Activated CD4-positive, alpha-beta T cell treated with anti-CD3 and anti-CD28 coated beads for 36 hours (primary cell): ENCODE measurements at places on chromosomes 1 and 21. TPM values are rescaled to one million over a fixed set of nuclear protein-coding genes. Genes with fewer than 3 reads are reported as not detected.
A peak's percentile ranks its signal among the peaks of the same experiment; 100 is the strongest.

DNA sequence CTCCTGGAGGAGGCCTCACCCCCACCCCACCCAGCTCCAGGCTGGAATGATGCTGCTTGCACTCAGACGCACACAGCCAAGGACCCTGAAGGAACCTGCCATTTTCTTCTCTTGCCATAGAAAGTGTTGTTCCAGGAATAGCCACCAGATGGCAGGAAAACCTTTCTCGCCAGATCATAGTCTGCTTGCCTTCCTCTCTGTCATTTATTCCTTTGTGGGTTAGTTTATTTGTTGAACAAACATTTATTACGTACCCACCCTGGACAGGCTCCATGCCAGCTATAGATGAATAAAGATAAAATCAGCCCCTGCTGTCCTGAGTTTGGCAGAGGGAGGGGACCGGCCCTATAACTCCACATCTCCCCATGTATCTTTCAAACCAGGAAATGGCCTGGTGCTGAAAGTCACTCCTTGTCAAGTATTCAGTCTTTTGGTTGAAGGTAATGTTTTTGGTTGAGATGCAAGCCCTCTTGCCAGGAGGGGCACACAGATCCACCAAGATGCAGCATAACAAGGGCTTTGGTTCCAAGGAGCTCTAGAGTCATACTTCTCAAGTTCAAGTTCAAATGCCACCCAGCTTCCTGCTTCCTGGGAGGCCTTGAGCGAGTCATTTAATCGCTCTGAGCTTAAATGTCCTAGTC lies 7.0 kb upstream of the KCNC4 start:
- peak; percentile 82 for DNase-seq
- peaks cover 15% of the 10 kb centered on the region for H3K4me1 ChIP-seq
- no peaks in the 10 kb centered on the region for H3K36me3 ChIP-seq
- peak overlapping the region; percentile 79 for H3K27ac ChIP-seq
- no peaks in the 10 kb centered on the region for H3K27me3 ChIP-seq

- H3K4me3 ChIP-seq, result no peak overlapping the region
- no peaks in the 10 kb centered on the region for H3K27me3 ChIP-seq
- no peak for DNase-seq
- peaks cover 27% of the 10 kb centered on the region for H3K36me3 ChIP-seq
These were observed 48.6 kb upstream of the GPR52 start for GRCh38 chr1:174399211-174399610.

DNA sequence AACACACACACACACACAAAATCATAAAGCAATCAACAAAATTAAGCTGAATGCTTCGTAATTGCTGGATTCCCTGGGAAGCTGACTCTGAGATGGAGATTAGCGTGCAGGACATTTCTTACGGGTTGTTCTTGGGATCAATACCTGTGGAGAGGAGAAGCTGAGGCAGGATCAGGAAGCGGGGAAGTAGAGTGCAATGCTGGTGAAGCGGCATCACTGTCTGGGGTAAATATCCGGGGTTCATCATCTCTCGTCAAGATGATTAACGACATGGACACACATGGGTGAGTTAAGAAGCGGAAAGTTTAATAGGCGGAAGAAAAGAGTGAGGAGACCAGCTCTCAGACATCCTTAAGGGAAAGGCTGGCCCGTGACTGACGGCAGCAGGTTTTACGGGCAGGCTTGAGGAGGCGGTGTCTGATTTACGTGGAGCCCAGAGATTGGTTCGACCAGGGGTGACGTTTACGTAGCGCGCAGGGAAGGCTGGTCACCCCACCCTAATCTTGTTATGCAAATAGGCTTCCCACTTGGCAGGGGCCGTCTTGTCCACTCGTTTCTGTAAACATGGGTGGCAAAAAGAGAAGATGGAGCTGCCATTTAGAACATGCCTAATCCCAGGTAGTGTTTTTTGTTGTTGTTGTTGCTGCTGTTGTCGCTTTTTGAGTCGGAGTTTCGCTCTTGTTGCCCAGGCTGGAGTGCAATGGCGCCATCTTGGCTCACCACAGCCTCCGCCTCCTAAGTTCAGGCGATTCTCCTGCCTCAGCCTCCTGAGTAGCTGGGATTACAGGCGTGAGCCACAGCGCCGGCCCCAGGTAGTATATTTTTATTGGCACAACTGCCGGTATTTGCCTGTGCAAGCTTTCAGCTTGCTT lies 135.6 kb upstream of the KCNJ15 start:
- no peak overlapping the region for H3K4me3 ChIP-seq
- DNase-seq, result no peak
- H3K27me3 ChIP-seq, result peaks cover 6% of the 10 kb centered on the region

Gene NTRK1
- 4.4 TPM for total RNA-seq

DNA sequence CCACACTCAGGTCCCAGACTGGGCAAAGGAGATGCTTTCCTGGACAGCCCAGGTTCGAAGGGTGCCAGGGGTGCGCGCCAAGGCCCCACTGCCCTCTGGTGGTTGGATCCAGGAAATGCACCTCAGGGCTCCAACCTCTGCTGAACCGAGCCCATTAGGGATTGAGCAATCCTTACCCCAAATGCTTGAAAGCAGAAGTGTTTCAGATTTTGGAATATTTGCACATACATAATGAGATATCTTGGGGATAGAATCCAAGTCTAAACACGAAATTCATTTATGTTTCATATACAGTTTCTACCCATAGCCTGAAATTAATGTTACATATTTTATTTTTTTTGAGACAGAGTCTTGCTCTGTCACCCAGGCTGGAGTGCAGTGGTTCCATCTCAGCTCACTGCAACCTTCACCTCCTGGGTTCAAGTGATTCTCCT lies 57.4 kb downstream of the SLC9A1 start:
- peaks cover 9% of the 10 kb centered on the region for H3K4me1 ChIP-seq
- peak; percentile 87 for DNase-seq
- H3K27me3 ChIP-seq, result no peaks in the 10 kb centered on the region
- no peak overlapping the region for H3K4me3 ChIP-seq

DNA sequence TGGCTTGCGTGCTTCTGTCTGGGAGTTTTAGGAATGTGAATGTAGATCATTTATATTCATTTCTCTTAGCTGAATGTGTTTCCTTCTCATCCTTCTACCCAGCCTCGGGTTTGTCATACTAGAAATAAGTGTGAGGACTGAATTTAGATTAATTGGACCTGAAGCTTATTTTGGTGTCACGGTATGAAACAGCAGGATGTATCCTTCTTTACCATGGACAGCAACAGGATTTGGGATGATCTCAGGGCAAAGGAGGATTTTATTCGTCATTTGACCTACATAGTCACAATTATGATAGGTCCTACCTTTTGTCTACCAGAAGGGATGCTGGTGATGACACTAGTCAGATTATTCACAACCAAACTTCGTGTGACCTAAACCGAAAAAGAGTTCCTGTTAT lies 127.4 kb downstream of the FMN2 start:
- no peak overlapping the region for H3K27ac ChIP-seq
- no peak overlapping the region for H3K4me3 ChIP-seq
- no peaks in the 10 kb centered on the region for H3K27me3 ChIP-seq
- DNase-seq, result no peak
- no peaks in the 10 kb centered on the region for H3K36me3 ChIP-seq

DNA sequence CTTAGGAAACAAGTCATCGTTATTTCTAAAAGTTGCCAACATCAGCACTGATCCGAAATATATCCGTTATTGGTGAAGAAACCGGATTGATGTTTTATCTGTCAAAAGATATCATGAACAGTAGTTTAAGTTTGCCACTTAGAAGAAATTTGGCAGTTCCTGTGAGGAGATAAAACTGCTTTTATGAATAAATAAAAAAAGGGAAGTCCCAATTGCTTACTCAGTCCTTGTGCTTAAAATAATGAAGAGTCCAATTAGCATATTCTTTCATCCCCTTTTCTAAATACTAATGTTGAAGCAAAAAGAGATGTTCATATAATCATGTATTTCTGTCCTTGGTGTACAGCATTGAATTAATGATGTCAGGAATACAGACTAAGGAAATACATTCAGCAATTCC lies 164.6 kb downstream of the NCAM2 start:
- H3K36me3 ChIP-seq, result no peaks in the 10 kb centered on the region
- H3K27ac ChIP-seq, result no peak overlapping the region
- no peak overlapping the region for H3K4me3 ChIP-seq
- no peak for DNase-seq
- H3K4me1 ChIP-seq, result no peaks in the 10 kb centered on the region
- no peaks in the 10 kb centered on the region for H3K27me3 ChIP-seq

- no peak overlapping the region for H3K4me3 ChIP-seq
- H3K27me3 ChIP-seq, result no peaks in the 10 kb centered on the region
- peaks cover 4% of the 10 kb centered on the region for H3K36me3 ChIP-seq
These were observed 120.0 kb downstream of the TGFBR3 start for GRCh38 chr1:91765880-91766443.

DNA sequence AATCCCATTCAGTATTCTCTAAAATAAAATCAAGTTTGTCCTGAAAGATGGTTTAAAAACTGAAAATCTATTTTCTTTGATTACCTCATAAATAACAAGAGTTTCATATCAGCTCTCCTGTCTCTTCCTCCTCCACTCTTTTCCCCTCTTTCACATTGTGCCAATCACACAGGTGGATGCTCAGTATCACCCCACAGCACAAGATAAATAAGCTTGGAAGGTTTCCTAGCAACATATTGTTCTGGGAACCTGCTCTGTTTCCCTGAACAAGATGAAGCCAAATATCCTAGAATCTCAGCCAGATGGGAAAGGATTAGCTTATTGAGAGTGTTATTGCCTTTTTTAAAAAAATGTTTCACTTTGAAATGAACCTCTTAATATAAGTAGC lies 45.7 kb upstream of the CACYBP start:
- H3K4me1 ChIP-seq, result peaks cover 35% of the 10 kb centered on the region
- peaks cover 2% of the 10 kb centered on the region for H3K36me3 ChIP-seq
- no peak overlapping the region for H3K27ac ChIP-seq

GRCh38 chr1:215824245-215824644 lies 257.1 kb downstream of the KCTD3 start:
- no peak for DNase-seq
- no peak overlapping the region for H3K4me3 ChIP-seq

Gene NSL1
- 40.9 TPM for total RNA-seq

Gene ADORA3
- not detected for total RNA-seq

DNA sequence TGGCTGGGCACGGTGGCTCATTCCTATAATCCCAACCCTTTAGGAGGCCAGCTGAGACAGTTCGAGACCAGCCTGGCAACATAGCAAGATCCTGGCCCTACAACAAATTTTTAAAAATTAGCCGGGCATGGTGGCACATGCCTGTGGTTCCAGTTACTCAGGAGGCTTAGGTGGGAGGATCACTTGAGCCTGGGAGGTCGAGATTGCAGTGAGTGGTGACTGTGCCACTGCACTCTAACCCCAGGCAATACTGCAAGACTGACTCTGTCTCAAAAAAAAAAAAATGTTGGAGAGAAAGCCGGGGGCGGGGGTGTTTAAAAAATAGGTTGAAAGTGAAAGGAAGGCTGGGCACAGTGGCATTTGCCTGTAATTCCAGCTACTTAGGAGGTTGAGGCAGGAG lies 16.5 kb downstream of the CLDN19 start:
- peaks cover 7% of the 10 kb centered on the region for H3K4me1 ChIP-seq
- no peak overlapping the region for H3K27ac ChIP-seq
- H3K36me3 ChIP-seq, result peaks cover 2% of the 10 kb centered on the region

DNA sequence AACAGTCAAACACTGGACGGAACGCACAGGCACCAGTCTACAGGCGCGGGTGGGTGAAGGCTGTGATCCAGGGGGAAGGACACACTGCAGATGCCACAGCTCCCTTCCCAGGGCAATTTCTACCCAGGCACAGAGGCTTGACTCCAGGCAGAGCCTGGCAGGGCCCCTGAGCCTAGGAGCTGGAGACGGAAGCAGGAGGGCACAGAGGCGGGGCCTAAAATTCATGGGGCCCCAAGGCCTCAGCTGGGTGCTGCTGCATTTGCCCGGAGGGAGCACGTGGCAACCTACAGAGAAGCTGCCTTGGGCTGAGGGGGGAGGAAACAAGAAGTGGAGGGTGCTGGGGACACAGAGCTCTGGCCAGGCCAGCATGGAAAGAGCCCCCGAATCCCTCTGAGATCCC lies 41.2 kb downstream of the UBE2G2 start:
- no peak overlapping the region for H3K27ac ChIP-seq
- no peak for DNase-seq
- H3K27me3 ChIP-seq, result no peaks in the 10 kb centered on the region
- peaks cover 6% of the 10 kb centered on the region for H3K4me1 ChIP-seq
- H3K4me3 ChIP-seq, result no peak overlapping the region
- no peaks in the 10 kb centered on the region for H3K36me3 ChIP-seq

Gene ADCY10
- total RNA-seq, result 0.30 TPM

Gene LCE1D
- not detected for total RNA-seq

- H3K27me3 ChIP-seq, result no peaks in the 10 kb centered on the region
- no peaks in the 10 kb centered on the region for H3K4me1 ChIP-seq
- no peak for DNase-seq
- H3K4me3 ChIP-seq, result no peak overlapping the region
- no peaks in the 10 kb centered on the region for H3K36me3 ChIP-seq
These were observed 45.4 kb upstream of the TENT5B start for GRCh38 chr1:27057801-27058625.

Gene ALG14
- 5.3 TPM for total RNA-seq

GRCh38 chr1:57536749-57537423 lies 113.0 kb upstream of the DAB1 start:
- no peak overlapping the region for H3K27ac ChIP-seq
- no peak overlapping the region for H3K4me3 ChIP-seq
- H3K27me3 ChIP-seq, result peaks cover 2% of the 10 kb centered on the region
- H3K4me1 ChIP-seq, result no peaks in the 10 kb centered on the region

GRCh38 chr1:41902159-41902577 lies 16.6 kb downstream of the HIVEP3 start:
- H3K36me3 ChIP-seq, result peaks cover 5% of the 10 kb centered on the region
- peak overlapping the region; percentile 44 for H3K27ac ChIP-seq
- H3K27me3 ChIP-seq, result no peaks in the 10 kb centered on the region
- DNase-seq, result no peak

Gene HSD3B2
- not detected for total RNA-seq

Gene TRIM58
- total RNA-seq, result 0.16 TPM

GRCh38 chr1:35883635-35884101 lies 659 bp downstream of the AGO1 start:
- peak overlapping the region; percentile 71 for H3K27ac ChIP-seq
- peaks cover 3% of the 10 kb centered on the region for H3K36me3 ChIP-seq
- no peaks in the 10 kb centered on the region for H3K27me3 ChIP-seq
- H3K4me3 ChIP-seq, result peak overlapping the region; percentile 91
- peak; percentile 68 for DNase-seq

Gene MFSD2A
- 12.8 TPM for total RNA-seq
